Astrocyte (in vitro differentiated cells and primary cell): ENCODE measurements at places on chromosomes 4 and X.

GRCh38 chr4:182418054-182418734 lies 175.0 kb downstream of the TENM3 start:
- DNase-seq: no peak

DNA sequence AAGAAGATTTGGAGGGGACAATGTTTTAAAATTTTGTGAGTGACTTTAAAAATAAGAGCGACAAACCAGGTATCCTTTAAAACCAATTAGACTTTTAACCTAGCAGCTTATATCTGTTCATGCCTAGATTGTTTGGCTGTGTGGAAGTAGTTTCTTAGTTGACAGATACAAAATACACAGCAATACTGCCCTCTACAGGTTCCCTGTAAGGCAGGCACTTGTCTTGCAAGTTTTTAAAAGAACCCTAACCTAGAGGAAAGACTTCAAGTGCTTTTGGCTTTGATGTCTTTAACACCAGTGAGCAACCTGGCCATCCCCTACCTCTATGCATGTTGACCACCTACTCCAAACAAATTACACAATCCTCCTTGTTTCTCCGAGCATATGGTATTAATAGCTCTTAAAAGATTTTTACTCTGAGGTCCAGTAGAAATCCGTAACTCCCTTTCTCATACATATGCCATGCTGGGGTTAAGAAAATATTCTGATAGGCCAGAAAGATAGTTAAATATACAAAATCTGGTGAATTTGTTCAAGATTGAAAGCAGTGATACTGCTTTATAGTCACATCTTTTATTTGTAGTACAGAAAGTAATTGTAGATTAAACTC lies 273.0 kb downstream of the ARHGAP24 start:
- peak; percentile 61 for DNase-seq

DNA sequence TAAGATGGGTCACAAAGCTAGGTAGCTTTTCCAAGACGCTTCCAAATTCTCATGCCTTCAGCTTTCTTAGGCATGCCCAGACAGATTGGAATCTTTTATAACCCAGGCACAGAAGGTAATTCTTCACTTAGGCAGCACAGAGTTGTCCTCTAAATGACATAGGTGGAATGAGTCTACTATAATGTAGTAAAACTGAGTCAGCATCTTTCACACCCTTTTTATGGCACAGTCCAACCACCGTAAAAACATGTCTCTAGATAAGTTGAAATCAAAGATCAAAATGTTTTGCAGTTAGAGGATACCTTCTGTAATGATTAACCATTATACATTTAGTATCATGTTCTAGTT lies 128.4 kb upstream of the FAT1 start:
- no peak for DNase-seq

- DNase-seq: peak; percentile 45
Measured at GRCh38 chr4:8079031-8079885, 79.4 kb downstream of the ABLIM2 start.

DNA sequence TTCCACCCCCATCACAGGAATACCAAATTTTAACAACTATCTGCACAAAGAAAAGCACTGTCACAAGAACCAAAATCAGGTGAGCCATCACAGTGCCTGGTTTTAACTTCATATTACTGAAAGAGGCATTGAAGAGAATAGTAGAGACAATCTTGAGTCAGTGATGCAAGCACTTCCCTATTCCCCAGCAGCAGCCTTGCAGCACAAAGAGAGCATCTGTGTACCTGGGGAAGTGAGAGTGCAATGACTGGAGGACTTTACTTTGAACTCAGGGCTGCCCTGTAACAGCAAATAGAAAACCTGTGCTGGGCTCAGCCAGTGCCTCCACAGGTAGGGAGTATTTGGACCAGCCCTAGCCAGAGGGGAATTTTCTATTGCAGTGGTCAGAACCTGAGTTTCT lies 361.8 kb downstream of the TEX13C start:
- DNase-seq: no peak

DNA sequence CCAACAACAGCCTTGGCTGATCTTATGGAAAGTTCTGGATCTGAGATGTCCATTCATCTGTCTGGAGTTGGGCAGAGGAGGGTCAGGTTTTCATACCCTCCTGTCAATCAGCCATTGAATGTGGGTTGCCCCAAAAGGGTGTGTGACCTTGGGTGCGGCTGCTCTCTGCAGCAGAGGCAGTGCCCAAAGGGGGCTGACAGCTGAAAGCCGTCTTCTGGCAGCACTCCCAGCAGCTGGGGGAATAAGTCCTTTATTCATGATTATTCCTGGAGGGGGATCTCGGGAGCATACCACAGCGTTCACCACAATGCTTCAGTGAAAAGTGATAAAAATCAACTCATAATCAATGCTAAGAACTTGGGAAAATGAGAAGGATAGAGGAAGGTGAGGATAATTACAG lies 54.7 kb downstream of the OTC start:
- no peak for DNase-seq

GRCh38 chrX:15882704-15883539 lies 28.3 kb upstream of the AP1S2 start:
- peak; percentile 36 for DNase-seq

- peak; percentile 38 for DNase-seq
Measured at GRCh38 chr4:95761426-95761825, 78.5 kb upstream of the PDHA2 start.

GRCh38 chr4:75229806-75230570 lies 284.2 kb downstream of the RCHY1 start:
- DNase-seq: no peak

DNA sequence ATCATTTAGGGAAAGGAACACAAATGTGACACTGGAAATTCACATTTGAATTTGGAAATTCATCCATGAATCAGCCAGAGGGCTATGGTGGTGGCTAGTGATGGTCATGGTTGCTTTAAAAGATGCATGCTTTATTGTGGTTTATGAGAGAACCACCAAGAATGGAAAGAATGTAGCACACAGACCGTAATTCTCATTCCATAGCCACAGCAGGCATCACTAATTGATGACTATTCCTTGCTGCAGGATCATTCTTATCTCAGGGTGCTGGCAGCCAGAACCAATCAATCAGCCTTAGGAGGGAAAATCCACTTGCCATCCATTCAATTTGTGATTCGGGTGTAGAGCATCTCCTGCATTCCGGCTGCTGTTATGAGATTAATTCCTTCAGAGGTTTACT lies 115.6 kb downstream of the DHRSX start:
- DNase-seq: peak; percentile 97

- no peak for DNase-seq
Measured at GRCh38 chrX:66074920-66075879, 35.3 kb upstream of the VSIG4 start.

DNA sequence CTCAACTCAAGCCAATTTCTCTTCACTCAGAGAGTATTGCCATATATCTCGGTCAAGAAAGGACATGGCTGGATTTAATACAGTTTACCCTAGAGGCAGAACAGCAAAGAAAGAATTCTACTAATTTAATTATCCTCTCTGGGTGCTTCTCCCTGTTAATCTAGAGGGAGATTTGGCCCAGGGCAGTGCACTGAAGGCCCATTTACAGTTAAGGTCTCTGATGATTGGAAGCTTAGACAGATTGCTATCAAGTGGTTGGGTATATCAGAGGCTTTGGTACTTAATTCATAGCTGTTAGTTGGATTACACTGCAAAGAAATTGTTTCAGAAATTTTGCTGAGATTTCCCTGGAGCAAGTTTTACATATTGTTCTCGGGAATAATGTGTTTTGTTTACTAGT lies 4.6 kb upstream of the CNKSR2 start:
- DNase-seq: no peak

- no peak for DNase-seq
Measured at GRCh38 chrX:15207994-15208393, 61.9 kb downstream of the ASB9 start.
